ENCODE measurements at places on chromosomes 3 and 15.

DNA sequence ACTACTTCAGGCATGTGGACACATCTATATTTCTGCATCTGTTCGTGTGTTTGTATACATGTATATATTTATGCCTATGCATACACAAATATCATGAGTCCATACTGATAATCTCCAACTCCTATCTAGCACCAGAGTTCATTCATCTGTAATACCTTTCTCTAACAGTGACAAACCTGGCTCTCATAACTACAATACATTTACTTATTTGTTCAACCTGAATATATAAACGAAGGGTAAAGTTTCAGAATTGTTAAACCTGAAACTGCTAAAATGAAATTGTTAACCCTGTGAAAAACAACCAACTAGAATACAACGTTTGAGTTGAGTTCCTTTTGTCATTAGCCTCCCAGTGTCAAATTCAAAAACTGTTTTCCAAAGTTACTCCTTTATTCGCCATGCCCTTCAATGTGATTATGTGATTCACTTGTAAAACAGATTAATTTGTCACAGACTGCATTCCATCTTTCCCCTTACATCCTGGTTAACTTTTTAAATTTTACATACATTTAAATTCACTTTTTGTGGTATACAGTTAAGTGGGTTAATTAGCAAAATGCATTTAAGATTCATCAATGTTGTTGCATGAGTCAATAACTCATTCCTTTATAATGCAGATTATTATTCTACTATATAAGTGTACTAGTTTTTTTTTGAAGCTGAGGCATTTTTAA, 58.5 kb downstream of the PIK3R4 start:
- DNase-seq: no peak

DNA sequence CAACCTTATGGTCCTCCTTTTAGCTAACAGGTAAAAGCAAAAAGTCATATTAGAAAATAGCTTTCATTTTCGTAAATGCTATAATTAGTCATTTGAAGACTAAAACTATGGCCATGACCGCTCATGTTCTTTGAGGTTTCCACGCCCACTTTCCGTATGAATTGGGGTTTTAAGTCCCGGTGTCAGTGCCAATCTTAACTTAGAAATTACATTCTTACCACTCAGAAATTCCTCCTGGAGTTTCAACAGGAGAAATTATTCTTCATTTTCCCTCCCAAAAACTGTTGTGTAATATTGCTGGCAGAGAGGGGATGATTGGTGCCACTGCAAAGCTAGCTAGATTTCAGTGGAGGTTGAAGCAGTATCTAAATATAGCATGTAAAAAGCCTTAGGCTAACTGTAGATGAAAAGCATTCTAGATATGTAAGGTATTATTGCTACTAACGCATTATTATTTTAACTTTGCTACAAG, 71.0 kb upstream of the MDFIC2 start:
- no peak for DNase-seq

GRCh38 chr3:155664925-155665695, 79.8 kb downstream of the PLCH1 start:
- DNase-seq: no peak

DNA sequence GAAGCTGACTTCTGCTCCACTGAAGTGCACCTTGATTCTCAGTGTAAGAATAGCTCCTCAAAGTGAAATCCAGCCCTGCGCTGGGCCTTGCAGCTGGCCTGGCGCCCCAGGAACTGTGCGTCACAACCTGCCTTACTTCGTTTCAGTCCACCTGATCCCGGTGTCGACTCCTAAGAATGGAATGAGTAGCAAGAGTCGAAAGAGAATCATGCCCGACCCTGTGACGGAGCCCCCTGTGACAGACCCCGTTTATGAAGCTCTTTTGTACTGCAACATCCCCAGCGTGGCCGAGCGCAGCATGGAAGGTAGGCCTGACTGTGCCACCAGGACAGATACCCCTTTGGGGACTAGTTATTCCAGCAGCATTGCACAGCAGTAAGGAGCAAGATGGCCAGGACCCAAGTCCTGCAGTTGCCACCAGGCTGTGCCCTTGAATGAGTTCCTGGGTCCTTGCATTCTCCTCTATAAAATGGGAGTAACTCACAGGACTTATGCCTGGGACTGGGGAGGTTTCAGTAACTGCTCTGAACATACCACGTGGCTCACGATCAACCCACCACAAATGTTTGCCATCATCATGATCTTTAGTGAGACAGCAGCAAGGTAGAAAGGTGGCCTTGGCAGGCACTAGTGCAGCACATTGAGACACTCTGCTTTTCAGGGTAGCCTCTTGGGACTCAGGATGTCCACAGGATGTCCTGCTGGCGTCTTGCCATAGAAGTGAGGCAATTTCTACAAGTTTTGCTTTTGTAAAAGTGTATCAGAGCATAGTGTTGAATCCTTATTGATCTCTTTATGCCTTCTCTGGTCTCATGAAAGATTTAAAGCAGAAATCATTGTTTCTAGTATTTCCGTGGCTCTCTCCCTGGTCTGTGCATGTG, 46.8 kb downstream of the PXYLP1 start:
- no peak for DNase-seq

GRCh38 chr3:167631471-167631870, 22.3 kb downstream of the WDR49 start:
- no peak for DNase-seq

DNA sequence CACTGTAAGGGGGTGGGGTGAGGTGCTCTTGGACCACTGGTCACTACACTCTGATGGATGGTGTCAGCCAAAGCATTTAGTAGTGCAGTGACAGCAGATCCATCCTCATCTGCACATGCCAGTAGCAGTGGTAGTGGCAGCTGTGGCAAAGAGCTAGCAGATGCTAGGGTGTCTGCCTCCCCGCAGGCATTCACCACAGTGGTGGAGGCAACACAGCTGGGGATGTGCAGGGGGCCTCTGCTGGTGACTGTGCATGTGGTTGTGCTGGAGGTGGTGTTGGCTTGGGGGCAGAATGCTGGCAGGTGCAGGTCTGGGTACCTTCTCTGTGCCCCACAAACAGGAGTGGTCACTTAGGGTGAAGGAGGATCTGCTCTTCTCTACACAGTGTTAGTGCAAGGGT, 19.4 kb upstream of the DCUN1D1 start:
- DNase-seq: no peak

- DNase-seq: no peak
These were observed 140.4 kb upstream of the CCDC54 start for GRCh38 chr3:107236655-107237337.

DNA sequence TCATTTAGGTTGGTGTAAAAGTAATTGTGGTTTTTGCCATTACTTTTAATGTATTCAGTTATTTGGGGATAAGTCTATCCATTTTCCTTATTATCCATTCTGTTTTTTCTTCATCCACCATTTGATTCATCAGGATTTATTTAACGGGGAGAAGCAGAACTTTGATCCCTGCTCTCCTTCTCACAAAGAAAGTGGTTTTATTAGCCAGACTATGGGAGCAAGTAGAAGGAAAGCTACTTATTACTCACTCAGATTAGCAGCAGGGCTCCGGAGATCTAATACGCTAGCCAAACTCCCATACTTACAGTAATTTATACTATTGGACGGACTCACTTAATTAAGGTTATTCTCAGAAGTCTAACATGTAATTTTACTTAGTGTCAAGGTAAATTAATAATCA, 14.7 kb upstream of the TMEM87A start:
- DNase-seq: no peak

GRCh38 chr3:129413687-129414506, 14.5 kb downstream of the EFCAB12 start:
- no peak for DNase-seq

GRCh38 chr15:90059208-90059985, 42.9 kb downstream of the IDH2 start:
- DNase-seq: no peak

DNA sequence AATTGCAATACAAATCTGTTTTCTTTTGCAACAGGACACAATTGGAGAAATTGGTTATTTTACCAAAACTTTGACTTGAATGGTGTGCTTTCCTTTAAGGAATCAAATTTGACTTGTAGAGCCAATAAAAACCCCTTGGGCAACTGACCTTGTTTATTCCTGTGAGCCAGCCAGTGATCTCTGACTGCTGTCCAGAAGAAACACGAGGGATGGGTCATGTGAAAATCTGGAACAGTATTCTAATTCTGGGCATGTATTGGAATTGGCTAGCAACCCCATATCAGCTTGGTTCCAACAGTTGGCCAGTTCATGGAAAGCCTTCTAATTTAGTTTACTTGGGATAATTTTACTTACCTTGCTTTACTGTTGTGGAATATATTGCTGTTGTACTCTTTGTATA, 19.1 kb upstream of the HHATL start:
- DNase-seq: no peak

DNA sequence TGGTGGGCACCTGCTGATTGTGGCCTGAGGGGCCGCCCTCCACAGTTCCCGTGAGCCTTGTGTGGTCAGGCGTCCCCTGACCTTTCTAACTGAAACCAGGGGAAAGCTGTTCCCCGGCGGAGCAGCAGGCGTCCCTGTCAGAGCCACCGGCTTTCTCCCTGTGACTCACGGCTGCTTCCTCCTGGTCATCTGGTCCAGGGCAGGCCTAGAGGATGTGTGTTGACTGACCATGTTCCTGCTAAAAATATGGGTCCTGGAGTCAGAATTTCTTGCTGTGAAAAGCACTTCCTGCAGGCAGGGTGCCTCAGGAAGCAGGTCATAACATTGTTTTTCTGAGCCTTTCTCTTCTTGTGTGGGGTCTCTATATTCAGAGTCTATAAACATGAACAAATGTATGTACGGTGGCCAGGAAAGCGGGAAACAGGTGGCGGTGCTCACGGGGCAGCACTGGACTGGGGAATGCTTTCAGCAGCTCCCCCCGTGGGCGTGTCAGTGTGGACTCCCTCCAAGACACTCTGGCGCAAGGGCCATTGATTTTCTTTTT, 38.4 kb upstream of the CGNL1 start:
- DNase-seq: no peak

DNA sequence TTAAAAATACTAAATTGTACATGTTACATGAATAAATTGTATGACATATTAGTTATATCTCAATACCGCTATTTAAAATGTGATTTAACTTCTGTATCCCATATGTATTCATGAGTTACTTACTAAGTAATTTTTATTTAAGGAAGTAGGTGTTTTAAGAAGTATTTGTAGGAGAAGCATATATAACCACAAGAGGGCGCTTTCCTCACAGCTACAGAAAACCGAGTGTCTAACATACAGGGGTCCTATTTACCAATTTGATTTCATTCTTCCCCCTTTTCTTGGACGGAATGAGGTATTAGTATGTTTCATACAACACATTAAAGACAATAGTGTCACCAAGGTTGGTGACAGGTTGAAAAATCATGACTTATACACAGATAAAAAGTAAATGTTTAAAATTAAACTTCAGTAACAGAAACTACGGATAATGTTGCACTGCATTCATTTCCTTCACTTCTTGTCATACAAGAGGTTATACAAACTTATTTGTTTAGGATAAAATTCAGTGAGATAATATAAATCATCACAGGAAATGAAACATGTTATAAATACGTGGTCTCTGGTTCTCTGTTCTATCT, 253.6 kb downstream of the MAGI1 start:
- peak; percentile 12 for DNase-seq

DNA sequence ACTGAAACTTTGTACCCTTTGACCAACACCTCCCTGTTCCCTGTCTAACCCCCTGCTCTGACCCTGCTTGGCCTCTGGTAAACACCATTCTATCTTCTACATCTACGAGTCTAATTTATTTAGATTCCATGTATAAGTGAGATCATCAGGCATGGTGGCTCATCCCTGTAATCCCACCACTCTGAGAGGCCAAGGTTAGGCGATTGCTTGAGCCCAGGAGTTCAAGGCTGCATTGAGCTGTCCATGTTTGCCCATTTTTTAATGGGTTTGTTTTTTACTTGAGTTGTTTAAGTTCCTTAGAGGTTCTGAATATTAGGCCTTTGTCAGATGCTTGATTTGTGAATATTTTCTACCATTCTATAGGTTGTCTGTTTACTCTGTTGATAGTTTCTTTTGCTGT, 16.9 kb downstream of the FBXW12 start:
- DNase-seq: no peak

- DNase-seq: no peak
These were observed 115.2 kb downstream of the PEX5L start for GRCh38 chr3:179921500-179921899.

DNA sequence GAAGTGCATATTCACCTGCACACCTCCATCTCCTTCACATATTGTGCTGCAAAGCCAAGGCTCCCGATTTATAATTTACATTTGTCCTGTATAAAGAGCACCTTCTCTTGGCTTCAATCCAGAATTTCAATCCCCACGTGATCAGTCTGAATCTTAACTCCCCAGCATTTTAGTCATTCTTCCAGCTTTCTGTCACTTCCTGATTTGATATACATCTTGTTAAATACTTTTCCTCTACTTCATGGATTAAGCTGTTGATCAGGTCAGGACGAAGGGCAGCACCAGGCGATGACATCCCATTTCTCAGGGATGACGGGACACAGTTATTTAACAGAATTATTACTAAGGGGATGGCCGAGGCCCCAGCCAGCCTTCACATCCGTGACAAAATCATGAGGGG, 212.5 kb downstream of the EPHB1 start:
- no peak for DNase-seq
